ENCODE measurements at places on chromosomes 13 and 19. TPM values are rescaled to one million over a fixed set of nuclear protein-coding genes. Genes with fewer than 3 reads are reported as not detected.

TEX26 gene
- polyA plus RNA-seq = not detected

RNF6 gene
- 15.2 TPM for polyA plus RNA-seq

PRRG2 gene
- not detected for polyA plus RNA-seq

LRRC63 gene
- polyA plus RNA-seq = not detected

LILRA1 gene
- polyA plus RNA-seq = not detected

SKA3 gene
- polyA plus RNA-seq = 1.3 TPM

FFAR1 gene
- not detected for polyA plus RNA-seq

ZNF829 gene
- polyA plus RNA-seq = 1.8 TPM

OR7D2 gene
- 0.09 TPM for polyA plus RNA-seq

LIG4 gene
- polyA plus RNA-seq = 32.3 TPM

IGFL3 gene
- not detected for polyA plus RNA-seq

CDKN2D gene
- 333 TPM for polyA plus RNA-seq

ZNF358 gene
- 22.0 TPM for polyA plus RNA-seq

GSX1 gene
- not detected for polyA plus RNA-seq

FUT1 gene
- polyA plus RNA-seq = 0.26 TPM

ATP8A2 gene
- 11.9 TPM for polyA plus RNA-seq

GAPDHS gene
- not detected for polyA plus RNA-seq

TMPRSS9 gene
- polyA plus RNA-seq = not detected

ZNF14 gene
- polyA plus RNA-seq = 8.2 TPM

MKNK2 gene
- 37.6 TPM for polyA plus RNA-seq

CNMD gene
- 2.2 TPM for polyA plus RNA-seq

ELSPBP1 gene
- not detected for polyA plus RNA-seq

GIPC3 gene
- not detected for polyA plus RNA-seq
